ENCODE measurements at places on chromosomes 2 and 18.

DNA sequence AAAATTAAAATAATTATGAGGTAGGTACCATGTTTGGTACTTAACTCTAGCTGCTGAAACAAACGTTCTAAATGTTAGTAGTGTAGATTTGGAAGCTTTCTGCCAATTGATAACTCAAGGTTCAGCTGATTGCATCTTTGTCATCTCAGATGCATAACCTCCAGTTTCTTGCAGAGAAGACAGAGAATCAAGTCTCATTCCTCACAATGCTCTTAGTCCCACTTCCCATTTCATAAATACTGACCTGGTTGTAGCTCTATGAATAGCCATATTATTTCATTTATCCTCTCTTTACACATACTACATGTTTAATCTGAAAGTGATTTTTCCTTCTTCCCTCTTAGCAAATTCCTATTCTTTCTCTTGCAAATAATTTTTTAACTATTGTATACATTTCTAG is 178.5 kb upstream of the SETBP1 start:
- no peak for DNase-seq

- DNase-seq = no peak
Measured at GRCh38 chr18:77482190-77483085, 232.8 kb downstream of the GALR1 start.

DNA sequence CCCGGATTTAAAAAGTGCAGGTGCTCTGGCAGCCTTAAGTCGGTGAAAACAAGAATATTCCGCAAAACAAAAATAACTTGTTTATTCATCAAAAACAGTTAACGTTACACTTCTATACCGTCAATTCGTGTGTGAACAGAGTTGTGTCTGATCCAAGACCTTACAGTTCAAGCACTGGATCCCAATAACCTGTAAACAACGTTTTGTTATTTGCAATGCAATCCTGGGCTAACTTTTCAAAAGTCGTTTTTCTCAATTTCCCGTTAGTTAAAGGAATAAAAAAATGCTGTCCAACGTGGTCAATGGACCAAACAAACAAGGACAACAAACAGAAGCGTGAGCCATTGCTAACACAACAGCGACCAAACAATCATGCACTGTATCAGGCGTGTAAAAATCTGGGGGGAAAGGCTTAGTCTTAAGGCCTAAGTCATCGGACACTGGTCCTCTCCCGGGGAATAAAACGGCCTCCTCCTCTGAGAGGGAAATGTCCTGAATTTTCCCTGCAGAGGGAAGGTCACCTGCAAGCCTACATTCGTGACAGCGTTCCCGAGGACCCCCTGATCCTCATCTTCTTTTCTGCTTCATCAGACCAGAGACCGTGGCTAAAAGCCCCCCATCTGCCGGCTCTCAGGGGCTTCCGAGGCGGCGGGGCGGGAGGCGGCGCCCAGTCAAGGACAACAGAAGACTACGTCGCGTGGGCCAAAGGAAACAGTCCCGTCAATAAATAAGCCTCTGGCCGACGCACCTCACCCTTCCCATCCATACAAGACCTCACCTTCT is 490 bp downstream of the NDUFS1 start:
- DNase-seq = no peak

GRCh38 chr18:50466634-50467033 is 91.8 kb downstream of the SKA1 start:
- no peak for DNase-seq

- no peak for DNase-seq
Measured at GRCh38 chr18:62632788-62633455, 82.4 kb upstream of the PHLPP1 start.

DNA sequence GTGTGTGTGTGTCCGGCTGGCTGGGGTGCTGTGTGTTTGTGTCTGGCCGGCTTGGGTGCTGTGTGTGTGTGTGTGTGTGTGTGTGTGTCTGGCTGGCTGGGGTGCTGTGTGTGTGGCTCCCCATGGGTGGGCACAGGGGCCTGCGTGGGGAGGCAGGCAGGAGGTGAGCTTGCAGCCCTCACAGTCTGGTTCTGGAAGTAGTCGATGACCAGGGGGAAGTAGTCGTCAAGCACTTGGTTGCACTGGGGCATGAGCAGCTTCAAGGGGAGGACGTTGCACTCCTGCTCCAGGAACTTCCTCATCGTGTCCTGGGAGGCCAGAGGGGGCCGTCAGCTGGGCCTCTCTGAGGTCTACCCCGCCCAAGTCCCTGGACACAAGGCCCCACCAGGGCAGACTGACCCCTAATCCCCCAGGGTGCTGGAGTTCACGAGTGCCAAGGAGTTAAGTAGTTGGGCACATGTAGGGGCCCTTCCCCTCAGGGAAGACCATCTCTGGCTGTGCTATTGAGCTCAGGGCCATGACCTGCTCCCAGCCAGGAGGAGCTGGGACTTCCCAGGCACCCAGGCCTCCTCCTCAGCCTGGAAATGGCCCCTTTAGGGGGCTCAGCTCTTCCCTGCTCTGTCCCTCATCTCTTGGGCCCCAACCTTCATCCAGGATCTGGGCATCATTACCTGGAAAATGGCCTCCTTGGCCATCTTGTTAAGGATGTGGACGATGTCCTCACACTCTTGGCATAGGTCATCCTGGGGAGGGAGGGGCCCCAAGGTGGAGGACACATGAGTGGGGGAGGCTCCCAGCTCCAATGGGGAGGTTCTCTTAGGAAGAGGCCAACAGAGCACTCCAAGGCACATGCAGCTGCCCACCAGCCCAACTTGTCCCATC is 1.3 kb downstream of the SFTPB start:
- no peak for DNase-seq

- no peak for DNase-seq
Measured at GRCh38 chr2:237616373-237616733, 11.0 kb upstream of the LRRFIP1 start.

DNA sequence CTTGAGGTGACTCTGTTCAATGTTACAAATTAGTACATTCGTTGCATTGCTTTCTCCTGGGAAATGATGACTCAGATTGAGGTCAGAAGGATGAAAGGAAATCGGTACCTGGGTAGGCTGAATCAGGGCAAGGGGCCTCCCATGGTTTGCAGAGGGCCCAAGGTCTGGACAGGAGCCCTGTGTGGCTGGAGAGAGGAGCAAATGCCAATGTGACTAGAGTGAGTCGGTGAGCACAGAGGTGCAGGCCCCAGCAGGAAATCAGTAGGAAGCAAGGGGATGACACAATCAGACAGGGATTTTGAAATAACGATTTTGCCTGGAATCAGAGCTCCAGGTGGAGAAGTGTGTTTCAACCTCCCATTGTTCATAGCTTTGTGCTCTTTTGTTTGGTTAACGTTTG is 118.9 kb downstream of the CCDC102B start:
- no peak for DNase-seq

GRCh38 chr2:159187106-159187505 is 99.4 kb downstream of the WDSUB1 start:
- no peak for DNase-seq

DNA sequence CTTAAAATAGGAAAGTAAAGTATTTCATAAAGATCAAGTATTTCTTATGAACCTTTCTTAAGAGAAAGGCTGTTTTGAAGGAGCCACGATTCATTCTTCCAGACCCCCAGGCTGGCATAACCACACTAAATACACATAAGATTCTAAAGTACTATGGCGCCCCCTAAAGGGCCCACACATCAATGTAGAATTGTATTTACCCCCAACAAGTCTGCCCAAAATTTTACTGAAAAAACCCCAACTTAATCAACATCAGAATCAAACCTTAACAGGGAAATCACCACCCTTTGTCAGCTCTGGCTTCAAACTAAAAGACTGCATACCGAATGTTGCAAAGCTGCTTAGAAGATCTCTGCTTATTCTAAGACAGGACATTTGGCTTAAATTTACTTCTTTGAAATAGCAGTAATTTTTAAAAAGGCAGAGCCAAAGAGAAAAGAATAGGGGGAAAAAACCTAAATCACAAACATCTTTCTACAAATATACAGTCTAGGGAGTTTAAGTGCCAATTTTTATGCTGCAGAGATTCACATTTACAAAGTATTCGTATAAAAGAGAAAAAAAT is 20.4 kb upstream of the BCL2 start:
- DNase-seq = no peak

DNA sequence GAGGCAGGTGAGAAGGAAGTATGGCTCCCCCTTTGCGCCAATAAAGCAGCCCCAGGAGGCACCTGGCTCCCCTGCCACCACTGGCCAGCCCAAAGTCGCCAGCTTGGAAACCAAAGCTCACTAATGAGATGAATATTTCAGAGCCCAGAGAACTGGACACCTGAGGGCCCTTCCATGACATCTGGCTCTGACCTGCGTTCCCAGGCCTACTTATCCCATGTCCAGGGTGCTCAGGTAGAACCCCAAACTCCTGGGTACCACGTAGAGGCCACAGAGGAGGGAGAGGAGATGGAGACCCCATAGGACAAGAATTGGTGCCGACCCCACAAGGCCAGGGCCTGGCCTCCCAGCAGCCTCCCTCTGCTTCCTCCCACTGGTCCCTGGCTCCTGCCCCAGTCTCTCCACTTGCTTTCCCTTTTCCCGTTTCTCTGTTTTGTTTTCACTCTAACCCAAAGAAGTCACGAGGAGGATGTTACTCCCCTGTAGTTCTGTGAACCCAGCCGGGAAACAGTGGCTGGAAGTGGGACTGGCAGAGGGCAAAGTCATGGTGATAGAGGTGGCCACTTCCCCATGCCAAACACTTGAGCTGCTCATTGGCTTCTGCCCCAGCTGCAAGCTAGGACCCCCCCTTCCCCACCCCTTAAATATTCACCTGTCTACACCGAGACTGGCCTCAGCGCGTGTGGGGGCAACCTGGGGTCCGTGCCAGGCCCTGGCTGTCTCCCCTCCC is 820 bp downstream of the TMBIM1 start:
- DNase-seq = no peak

GRCh38 chr18:23871410-23871809 is 143.1 kb upstream of the TTC39C start:
- peak; percentile 19 for DNase-seq

- no peak for DNase-seq
Measured at GRCh38 chr18:8895987-8896619, 190.7 kb downstream of the MTCL1 start.

GRCh38 chr2:77487074-77487803 is 34.9 kb downstream of the LRRTM4 start:
- DNase-seq = no peak

- no peak for DNase-seq
Measured at GRCh38 chr2:169673106-169673505, 21.1 kb downstream of the CFAP210 start.

- DNase-seq = no peak
Measured at GRCh38 chr18:22465859-22466457, 48.2 kb upstream of the CTAGE1 start.

GRCh38 chr2:55150834-55151233 is 81.3 kb downstream of the CLHC1 start:
- no peak for DNase-seq

GRCh38 chr18:48044944-48045343 is 114.5 kb upstream of the SMAD2 start:
- DNase-seq = no peak

DNA sequence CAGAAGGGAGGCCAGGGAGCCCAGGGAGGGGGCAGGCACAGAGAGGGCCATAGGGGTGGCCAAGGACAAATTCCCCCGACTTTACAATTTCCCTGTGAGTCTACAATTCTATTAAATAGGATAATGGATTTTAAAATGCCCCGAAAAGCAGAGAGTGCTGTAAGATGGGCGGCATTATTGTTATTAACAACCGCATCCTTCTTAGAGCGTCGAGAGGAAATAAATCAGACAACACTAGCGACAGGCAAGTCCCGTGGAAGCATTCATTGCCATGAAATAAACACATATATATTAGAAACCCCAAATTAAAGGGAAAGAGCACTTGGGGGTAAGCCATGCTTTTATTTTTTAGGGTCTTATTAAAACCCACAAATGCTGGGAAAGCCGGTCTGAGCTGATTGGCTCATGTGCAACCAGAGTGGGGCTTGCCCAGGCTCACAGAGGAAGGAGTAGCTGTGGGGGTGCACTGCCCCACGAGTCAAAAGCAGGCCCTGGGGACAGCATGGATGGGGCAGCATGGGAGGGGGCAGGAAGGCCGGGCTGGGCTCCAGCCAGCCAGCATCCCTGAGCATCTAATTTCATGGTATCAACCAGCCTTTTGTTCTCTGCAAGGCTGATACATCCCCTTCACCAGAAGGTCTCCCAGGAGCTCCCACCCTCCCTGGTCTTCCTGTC is 187.1 kb downstream of the CELF4 start:
- DNase-seq = no peak

DNA sequence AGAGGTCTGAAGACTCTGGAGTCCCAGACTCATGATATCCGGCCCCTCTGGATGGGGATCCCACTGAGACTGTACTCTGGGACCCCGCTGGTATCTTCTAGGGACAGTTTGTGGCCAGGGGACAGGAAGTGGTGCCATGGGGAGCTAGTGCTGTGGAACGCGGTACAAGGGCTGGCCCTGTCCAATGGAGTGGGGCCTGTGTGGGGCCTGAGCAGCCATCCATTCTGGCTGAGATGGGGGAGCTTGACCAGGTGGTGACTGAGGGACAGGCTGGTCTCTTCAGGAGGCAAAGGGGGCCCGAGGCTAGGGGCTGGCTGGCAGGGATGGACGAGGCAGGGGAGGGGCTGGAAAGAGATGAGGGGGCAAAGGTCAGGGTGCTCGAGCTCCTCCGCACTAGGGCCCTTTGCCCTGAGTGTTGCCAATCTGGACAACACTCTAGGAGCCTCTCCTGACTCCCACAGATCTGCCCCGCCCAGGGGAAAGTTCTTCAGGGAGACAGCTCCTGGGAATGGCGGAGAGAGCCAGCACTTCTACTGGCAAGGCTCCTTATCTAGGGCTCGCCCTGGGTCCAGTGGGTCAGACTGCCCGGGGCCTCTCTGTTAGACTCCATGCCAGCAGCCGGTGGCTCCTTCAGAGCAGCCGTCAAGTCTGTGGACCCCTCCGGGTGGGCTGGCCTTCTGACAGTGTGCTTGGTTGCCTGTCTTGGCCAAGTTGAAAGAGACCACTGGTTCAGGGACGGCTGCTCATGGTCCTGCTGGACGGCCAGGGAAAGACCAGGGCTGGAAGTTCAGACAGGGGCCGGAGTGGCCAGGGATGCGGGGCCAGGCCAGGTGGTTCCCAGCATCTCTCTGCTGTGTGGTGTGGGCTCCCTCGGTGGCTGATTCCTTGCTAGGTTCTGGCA is 12.3 kb downstream of the MALL start:
- no peak for DNase-seq

- DNase-seq = no peak
Measured at GRCh38 chr18:42275949-42276730, 321.1 kb downstream of the PIK3C3 start.

GRCh38 chr2:17517481-17518211 is 594 bp downstream of the RAD51AP2 start:
- no peak for DNase-seq

DNA sequence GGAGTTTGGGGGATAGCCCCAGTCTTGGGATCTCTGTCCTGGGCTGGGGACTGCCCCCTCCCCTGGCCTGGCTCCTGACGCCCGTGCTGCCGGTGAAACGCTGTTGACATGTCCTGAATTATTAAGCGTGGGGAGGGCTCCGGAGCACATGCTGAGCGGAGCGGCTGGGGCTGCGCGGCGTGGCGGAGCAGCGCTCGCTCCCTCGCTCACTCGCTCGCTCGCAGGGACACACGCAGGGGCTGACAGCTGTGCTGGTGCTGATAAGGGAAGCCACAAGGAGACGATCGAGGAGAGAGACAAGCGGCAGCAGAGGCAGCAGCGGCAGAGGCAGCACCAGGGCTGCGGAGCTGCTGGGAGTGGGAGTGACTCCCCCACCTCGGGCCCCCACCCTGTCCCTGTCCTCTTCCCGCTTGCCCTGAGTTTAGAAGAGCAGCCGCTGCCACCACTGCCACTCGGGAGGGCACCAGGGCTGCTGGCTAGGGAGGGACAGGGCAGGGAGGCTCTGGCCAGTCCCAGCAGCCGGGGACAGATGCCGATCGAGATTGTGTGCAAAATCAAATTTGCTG is at the start of gene ASIC4:
Gene ASIC4 (plus strand): TSS at position 287 of the 566 bp plus-strand sequence. CDS start 243 bp downstream, at position 530.
- DNase-seq = no peak
